ENCODE measurements at places on chromosomes 11 and 22.

- H3K36me3 ChIP-seq = no peaks in the 10 kb centered on the region
- no peak overlapping the region for H3K4me3 ChIP-seq
- no peak for DNase-seq
- peaks cover 6% of the 10 kb centered on the region for H3K27me3 ChIP-seq
- no peak overlapping the region for H3K27ac ChIP-seq
Observed at GRCh38 chr11:69301081-69301454, 7.1 kb downstream of the MYEOV start.

GRCh38 chr11:17479284-17480214, 2.9 kb upstream of the ABCC8 start:
- H3K4me1 ChIP-seq = peaks cover 2% of the 10 kb centered on the region
- no peak overlapping the region for H3K27ac ChIP-seq
- no peak overlapping the region for H3K4me3 ChIP-seq
- H3K36me3 ChIP-seq = no peaks in the 10 kb centered on the region
- DNase-seq = no peak

DNA sequence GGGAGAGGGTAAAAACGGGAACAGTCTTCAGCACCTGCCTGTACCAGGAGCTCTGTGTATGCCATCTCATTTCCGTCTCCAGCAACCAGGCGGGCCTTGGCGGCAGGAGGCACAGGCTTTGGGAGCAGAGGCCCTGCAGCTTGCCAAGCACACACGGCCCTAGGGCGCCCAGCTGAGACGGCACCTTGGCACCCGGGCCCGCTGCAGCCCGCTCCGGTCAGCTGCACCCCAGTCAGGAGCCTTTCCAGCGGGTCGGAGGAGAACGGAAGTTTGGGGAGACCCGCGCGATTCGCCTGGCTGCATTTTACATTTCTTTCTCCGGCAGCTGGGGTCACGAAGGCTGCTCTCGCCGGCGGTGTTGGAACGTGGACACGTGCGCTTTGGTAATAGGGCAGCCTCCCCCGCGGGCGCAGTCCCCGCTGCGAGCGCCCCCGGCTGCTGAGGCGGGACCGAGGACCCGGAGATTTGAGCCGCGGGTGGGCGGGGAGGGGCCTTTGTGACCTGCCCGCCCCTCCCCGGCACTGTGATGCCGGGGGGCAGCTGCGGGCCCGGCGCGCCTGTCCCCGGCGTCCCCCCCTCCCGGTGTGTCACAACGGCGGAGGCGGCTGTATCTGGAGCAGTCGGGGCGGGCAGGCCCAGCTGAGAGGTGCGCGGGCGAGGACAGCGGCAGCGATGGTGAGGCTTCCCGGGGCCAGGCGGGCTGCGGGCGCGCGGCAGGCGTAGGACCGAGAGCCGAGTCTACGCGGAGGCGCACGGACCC, at the start of gene TUBA8:
Gene TUBA8, plus strand, starts transcription at position 616 of the 760 bp plus-strand sequence. Its CDS starts 57 bp downstream, at position 673.
- peaks cover 63% of the 10 kb centered on the region for H3K27me3 ChIP-seq
- peaks cover 13% of the 10 kb centered on the region for H3K36me3 ChIP-seq
- H3K4me3 ChIP-seq = peak within 1 kb of the TSS; percentile 68
- peak; percentile 58 for DNase-seq
- peaks cover 52% of the 10 kb centered on the region for H3K4me1 ChIP-seq
- H3K27ac ChIP-seq = no peak within 1 kb of the TSS

DNA sequence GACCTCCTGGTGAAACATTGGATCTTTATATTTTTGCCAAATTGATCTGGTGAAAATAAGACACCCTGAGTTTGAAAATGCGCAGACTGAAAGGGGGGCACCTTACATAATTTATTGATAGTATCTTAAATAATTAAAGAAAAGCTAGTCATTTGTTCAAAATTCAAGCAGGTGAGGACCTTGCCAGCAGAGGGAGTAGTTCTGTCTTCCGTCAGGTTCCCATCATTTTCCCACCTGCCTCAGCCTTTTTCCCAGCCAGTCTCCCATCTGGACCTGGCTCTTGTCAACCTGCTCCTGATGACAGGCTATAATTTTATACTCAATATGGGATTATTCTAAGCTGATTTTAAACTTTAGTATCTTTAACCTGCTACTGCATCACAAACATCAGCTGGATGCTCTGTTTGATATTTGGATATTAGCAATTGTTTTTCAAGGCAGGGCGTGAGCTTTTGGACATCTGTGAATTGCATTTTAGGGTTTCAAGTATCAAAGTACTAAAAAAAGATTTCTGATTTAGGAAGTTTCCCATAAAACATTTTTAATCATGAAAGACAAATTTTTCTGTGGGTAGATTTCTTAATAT, 132.0 kb downstream of the ELP4 start:
- no peaks in the 10 kb centered on the region for H3K27me3 ChIP-seq
- no peak overlapping the region for H3K27ac ChIP-seq
- no peak overlapping the region for H3K4me3 ChIP-seq

GRCh38 chr11:126411971-126412381, 56.5 kb downstream of the ST3GAL4 start:
- no peak for DNase-seq
- peaks cover 10% of the 10 kb centered on the region for H3K4me1 ChIP-seq
- H3K27ac ChIP-seq = no peak overlapping the region
- peaks cover 14% of the 10 kb centered on the region for H3K36me3 ChIP-seq
- no peaks in the 10 kb centered on the region for H3K27me3 ChIP-seq

DNA sequence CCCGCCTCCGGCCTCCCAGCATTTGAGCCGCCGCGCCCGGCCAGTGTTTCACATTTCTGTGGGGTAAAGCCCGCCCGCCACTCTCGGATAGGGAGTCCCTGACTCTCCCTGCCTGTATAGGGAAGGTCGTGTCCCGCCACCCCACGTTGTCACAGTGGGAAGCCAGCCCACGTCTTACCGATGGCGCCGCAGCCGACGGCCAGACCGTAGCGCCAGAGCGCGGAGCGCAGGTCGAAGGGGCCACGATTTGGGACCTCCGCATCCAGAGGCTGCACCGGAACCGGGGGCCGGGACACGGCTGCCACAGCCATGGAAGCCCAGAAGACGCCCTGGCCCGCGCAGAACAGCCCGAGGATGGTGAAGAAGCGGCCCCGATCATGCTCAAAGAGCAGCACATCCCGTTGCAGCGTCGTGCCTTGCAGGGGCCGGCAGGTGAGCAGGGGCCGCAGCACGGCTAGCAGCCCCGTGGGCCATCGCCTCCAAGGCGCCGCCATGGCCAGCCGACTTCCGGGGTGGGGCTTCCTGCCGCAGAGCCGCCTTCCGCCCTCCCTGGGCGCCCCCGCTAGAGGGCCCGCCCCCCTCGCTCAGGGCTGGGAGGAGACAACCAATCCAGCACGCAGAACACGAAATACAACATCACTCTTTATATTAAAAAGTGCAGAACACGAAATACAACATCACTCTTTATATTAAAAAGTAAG, at the start of gene TMEM223:
Gene TMEM223, minus strand, starts transcription at position 506 of the 701 bp plus-strand sequence. Its CDS starts 12 bp downstream, at position 494.
- peak within 1 kb of the TSS; percentile 96 for H3K27ac ChIP-seq
- H3K4me1 ChIP-seq = peaks cover 44% of the 10 kb centered on the region
- no peaks in the 10 kb centered on the region for H3K27me3 ChIP-seq
- H3K36me3 ChIP-seq = peaks cover 93% of the 10 kb centered on the region
- peak within 1 kb of the TSS; percentile 91 for H3K4me3 ChIP-seq

DNA sequence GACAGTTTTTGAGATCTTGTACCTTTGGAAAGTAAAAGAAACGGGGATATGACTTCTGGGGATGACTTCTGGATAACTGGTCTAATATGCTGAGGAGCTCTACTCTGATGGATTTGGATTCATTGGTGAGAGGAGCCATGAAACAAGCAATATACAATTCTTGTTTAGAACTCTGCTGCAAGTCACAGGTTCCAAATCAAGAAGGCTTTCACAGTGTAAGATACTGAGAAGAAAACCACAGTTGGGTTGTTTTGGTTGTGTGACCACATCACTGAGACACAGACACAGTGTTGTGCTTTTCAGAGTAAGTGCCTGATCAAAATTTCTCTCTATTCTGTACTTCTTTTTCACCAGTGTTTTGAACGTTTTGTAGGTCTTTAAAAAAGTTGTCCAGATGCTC, 13.1 kb upstream of the UCP2 start:
- no peaks in the 10 kb centered on the region for H3K27me3 ChIP-seq
- H3K4me3 ChIP-seq = peak overlapping the region; percentile 59
- peak overlapping the region; percentile 92 for H3K27ac ChIP-seq
- peaks cover 3% of the 10 kb centered on the region for H3K36me3 ChIP-seq

DNA sequence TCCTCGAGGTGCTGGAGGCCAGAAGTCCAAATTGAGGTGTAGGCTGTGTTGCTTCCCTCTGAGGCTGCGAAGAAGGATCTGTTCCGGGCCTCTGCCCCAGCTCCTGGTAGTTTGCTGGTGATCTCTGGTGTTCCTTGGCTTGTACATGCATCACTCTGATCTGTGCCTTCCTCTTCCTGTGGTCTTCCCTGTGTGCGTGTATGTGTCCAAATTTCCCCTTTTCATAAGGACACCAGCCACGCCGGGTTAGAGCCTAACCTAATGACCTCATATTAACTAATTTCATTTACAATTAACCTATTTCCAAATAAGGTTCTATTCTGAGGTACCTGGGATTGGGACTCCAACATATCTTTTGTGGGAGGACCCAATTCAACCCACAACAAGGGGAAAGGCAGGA, 21.5 kb downstream of the RIBC2 start:
- no peaks in the 10 kb centered on the region for H3K36me3 ChIP-seq
- peaks cover 10% of the 10 kb centered on the region for H3K4me1 ChIP-seq
- no peak overlapping the region for H3K4me3 ChIP-seq
- H3K27me3 ChIP-seq = peaks cover 6% of the 10 kb centered on the region
- no peak for DNase-seq

- DNase-seq = no peak
- H3K36me3 ChIP-seq = peaks cover 96% of the 10 kb centered on the region
- no peaks in the 10 kb centered on the region for H3K27me3 ChIP-seq
- peaks cover 6% of the 10 kb centered on the region for H3K4me1 ChIP-seq
Observed at GRCh38 chr11:760236-760635, 13.0 kb downstream of the TALDO1 start.

DNA sequence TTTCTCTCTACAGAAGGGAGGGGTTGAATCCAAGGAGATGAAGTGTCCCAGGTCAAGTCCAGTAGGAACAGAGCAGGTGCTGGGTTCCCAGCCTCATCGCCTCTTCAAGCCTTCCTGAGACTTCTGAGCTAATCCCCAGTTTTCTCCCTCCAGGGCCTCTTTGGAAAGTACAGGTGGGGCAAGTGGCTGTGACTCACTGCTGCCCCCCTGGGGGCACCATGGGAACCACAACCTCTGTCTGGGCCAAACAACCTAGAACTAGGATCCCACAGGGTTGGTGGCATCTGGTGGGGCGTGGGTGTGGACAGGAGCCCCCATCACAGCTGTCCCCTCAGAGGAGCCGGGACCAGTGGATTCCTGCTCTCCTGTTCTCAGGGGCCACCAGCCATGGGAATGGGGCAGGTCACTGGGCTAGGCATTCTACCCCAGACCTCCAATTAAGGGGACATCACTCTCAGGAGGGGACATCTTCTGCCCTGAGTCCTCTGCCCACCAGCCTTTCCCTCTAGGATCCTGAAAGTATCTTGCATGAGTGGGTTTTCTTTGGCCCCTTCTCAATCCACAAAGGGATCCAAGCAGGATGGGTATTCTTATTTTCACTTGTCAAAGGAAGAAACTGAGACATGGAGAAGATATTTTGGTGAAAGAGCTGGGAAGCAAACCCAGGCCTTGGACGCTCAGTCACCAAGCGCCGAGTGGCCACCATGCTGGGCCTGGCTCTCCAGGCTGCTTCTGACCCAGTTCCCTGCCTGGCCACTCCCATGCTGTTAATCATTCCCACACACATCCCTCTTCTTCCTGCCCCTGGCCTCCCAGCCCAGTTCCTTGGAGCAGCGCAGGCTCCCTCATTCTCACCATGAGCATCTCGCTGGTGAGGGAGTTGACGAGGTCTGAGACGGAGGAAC, 23.8 kb downstream of the LRRC10B start:
- H3K4me1 ChIP-seq = no peaks in the 10 kb centered on the region
- H3K4me3 ChIP-seq = no peak overlapping the region
- peaks cover 29% of the 10 kb centered on the region for H3K27me3 ChIP-seq
- no peak overlapping the region for H3K27ac ChIP-seq

DNA sequence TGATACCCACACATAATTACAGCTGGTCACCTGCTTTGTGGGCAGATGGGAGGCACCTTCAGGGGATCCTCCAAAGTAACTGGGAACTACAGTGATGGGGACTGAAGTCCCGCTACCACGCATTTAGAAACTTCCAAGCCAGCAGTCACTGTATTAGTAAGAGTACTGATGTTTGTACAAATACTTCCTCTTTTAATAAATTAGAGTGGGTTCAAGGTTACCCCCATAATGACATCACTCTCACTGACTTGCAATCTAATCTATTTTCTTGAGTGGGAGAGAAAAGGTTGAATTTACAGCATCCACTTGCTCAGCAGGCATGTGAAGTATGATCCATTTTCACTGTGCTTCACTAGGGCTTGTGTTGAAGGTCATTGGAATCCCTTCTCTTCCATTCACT, 72.1 kb upstream of the TIMP3 start:
- no peak for DNase-seq
- no peaks in the 10 kb centered on the region for H3K36me3 ChIP-seq
- H3K4me1 ChIP-seq = no peaks in the 10 kb centered on the region
- peaks cover 7% of the 10 kb centered on the region for H3K27me3 ChIP-seq
- H3K27ac ChIP-seq = no peak overlapping the region

GRCh38 chr11:130212431-130212961, 52.9 kb downstream of the ST14 start:
- H3K27ac ChIP-seq = no peak overlapping the region
- no peaks in the 10 kb centered on the region for H3K4me1 ChIP-seq
- peak; percentile 31 for DNase-seq
- no peaks in the 10 kb centered on the region for H3K36me3 ChIP-seq
- peaks cover 3% of the 10 kb centered on the region for H3K27me3 ChIP-seq

GRCh38 chr22:30732426-30732825, 37.8 kb downstream of the OSBP2 start:
- no peaks in the 10 kb centered on the region for H3K36me3 ChIP-seq
- H3K27ac ChIP-seq = no peak overlapping the region

DNA sequence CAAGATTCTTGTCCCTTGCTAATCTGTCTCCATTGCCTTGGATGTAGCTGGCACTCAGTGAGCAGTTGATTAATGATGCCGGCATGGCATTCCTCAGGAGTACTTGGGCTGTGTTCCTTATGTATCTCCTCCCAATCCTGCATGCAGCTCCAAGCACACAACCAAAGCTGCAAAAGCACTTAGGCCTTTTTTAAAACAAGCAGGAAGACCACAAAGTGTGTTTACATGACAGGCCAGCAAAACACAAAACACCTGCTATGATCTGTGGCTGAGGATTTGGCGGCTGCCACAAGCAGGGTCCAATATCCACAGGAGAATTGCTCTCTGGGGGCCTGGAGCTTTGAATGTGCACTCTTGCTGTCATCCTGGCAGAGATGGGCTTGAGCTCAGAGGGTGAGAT, 8.9 kb downstream of the ABTB2 start:
- peaks cover 2% of the 10 kb centered on the region for H3K4me1 ChIP-seq
- H3K27me3 ChIP-seq = peaks cover 10% of the 10 kb centered on the region
- H3K36me3 ChIP-seq = no peaks in the 10 kb centered on the region
- DNase-seq = no peak
- no peak overlapping the region for H3K4me3 ChIP-seq
- H3K27ac ChIP-seq = no peak overlapping the region

- no peak overlapping the region for H3K27ac ChIP-seq
- H3K4me1 ChIP-seq = no peaks in the 10 kb centered on the region
- no peak for DNase-seq
- H3K4me3 ChIP-seq = no peak overlapping the region
- H3K27me3 ChIP-seq = no peaks in the 10 kb centered on the region
- H3K36me3 ChIP-seq = no peaks in the 10 kb centered on the region
Observed at GRCh38 chr11:101617735-101618332, 34.0 kb upstream of the TRPC6 start.

GRCh38 chr11:106398502-106399075, 321.1 kb downstream of the AASDHPPT start:
- no peak overlapping the region for H3K4me3 ChIP-seq
- DNase-seq = no peak
- H3K4me1 ChIP-seq = no peaks in the 10 kb centered on the region
- H3K27ac ChIP-seq = no peak overlapping the region

GRCh38 chr22:32218470-32218869, 13.6 kb upstream of the RFPL2 start:
- no peak for DNase-seq
- no peaks in the 10 kb centered on the region for H3K36me3 ChIP-seq
- no peaks in the 10 kb centered on the region for H3K4me1 ChIP-seq
